ENCODE measurements at places on chromosomes 2 and 18. TPM values are rescaled to one million over a fixed set of nuclear protein-coding genes. Genes with fewer than 3 reads are reported as not detected.
A peak's percentile ranks its signal among the peaks of the same experiment; 100 is the strongest.

Gene ANKRD30B
- not detected for total RNA-seq

Gene DOK6
- 1.2 TPM for total RNA-seq

Gene RAMP1
- 120 TPM for total RNA-seq

DNA sequence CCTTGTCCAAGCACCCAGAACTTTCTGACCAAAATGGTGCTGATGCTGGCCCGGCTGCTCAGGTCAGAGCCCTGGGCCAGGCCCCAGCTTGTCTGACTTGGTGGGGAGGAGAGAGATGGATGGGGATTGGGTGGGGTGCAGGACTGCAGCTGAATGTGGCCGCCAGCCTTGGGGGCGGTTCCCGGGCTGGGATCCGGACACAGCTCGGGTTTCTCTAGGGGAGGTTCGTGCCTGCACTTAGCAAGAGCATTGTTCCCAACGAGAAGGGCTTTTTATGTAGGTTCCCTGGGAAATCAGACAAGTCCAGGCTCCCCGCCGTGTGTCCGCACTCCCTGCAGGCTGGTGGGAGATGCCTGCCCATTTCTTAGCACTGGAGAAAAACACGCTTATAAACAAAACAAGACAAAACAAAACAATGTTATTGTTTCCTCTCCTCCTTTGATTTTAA, 50.5 kb upstream of the HS6ST1 start:
- H3K27ac ChIP-seq: peak overlapping the region; percentile 76
- peaks cover 53% of the 10 kb centered on the region for H3K4me1 ChIP-seq
- no peak for DNase-seq
- no peaks in the 10 kb centered on the region for H3K27me3 ChIP-seq
- no peaks in the 10 kb centered on the region for H3K36me3 ChIP-seq
- no peak overlapping the region for H3K4me3 ChIP-seq

DNA sequence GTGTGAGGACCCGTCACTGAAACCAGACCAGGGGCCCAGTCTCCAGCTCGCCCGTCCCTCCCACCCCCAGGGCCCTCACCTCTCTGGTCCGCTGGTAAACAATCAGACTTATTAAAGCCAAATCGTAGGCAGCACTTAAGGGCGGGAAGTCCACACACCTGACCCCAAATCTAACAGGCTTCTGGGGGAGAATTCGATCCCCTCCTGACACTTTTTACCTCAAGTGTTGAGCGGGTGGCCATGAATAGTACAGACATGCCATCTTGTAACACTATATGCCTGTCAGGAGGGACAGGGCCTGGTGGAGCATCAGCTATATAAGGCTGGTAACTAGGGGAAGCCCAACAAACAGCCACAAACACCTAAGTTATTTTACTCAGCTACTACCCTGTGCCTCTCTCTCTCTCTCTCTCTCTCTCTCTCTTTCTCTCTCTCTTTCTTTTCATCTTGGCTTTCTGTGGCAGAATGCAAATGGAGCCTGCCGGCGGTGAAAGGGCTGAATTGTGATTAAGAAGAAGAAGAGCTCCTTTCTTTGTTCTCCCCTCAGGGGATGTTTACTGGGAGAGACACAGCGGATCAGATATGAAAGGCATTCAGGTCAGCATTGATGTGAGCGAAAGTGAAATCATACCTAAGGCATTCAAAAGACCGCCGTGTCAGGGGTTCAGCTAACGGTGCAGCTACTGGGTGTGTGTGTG, 9.5 kb downstream of the ZEB2 start:
- peak overlapping the region; percentile 99 for H3K27ac ChIP-seq
- H3K27me3 ChIP-seq: no peaks in the 10 kb centered on the region
- DNase-seq: no peak
- no peaks in the 10 kb centered on the region for H3K36me3 ChIP-seq
- peaks cover 49% of the 10 kb centered on the region for H3K4me1 ChIP-seq

DNA sequence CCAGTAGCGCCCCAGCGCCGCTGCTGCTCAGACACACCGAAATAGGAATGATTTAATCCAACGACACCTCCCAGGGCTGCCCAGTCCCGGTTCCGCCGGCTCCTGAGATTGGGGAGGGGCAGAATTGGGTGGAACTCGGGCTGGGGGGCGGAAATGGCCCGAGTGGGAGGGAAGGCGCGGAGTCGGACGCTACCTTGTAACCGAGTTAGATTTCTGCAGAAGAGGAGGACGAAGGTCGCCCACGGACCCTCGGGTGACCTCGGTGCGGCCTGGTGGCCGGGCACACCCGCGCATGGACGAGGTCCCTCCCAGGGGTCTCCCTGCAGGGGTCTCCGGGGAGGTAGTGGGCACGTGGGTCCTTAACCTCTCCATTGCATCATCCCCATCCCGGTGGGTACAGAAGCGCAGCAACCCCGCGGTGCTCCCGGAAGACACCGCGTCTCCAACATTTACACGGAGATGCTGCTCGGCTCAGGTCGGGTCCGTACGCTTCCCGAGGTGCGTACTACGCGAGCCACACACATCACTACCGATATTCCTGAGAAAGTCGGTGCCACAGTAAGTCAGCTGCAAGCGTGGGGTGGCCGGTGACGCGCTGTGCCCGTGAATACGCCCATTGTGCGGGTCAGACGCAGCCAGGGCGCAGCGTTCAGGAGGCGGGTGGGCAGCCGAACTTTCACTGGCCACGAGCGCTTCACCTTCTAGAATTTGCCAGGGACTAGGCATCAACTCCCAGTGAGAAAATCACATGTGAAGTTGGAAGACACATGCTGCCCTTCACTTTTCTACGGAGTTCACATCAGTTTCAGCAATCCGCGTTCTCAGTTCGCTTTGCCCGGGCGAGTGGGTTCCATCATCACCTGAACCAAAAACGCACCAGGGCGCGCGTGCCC, 3.0 kb downstream of the ZNF516 start:
- DNase-seq: no peak
- peak overlapping the region; percentile 79 for H3K4me3 ChIP-seq
- peak overlapping the region; percentile 97 for H3K27ac ChIP-seq
- no peaks in the 10 kb centered on the region for H3K36me3 ChIP-seq
- peaks cover 38% of the 10 kb centered on the region for H3K4me1 ChIP-seq
- H3K27me3 ChIP-seq: no peaks in the 10 kb centered on the region

DNA sequence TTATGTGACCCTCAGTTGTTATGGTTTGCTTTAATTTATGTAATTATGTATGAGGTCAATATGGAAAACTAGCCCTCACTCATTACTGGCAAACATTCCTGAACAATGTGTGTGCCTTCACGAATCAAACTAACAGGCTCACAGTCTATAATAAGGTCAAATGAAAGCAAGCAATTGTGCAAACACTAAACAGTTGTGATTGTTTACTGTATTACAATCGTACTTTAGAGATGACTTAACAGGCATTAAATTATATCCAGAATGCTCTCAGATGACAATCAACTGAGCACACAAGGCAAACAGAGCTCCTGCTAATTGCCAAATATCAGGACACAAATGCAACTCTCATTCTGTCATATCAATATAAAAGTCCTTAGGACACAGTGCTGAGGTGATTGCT, 29.5 kb downstream of the COL5A2 start:
- no peak overlapping the region for H3K27ac ChIP-seq
- H3K36me3 ChIP-seq: no peaks in the 10 kb centered on the region
- H3K4me3 ChIP-seq: no peak overlapping the region
- H3K4me1 ChIP-seq: peaks cover 30% of the 10 kb centered on the region
- DNase-seq: no peak
- H3K27me3 ChIP-seq: no peaks in the 10 kb centered on the region

All from vagina (tissue), 2 donors.